ENCODE measurements at places on chromosomes 16 and 17.

GRCh38 chr17:71631483-71631882, 489.3 kb upstream of the SOX9 start:
- DNase-seq = no peak

- DNase-seq = no peak
These were observed 24.0 kb downstream of the SYCE1L start for GRCh38 chr16:77223184-77223583.

GRCh38 chr17:32281011-32281451, 15.4 kb downstream of the RHBDL3 start:
- DNase-seq = no peak

DNA sequence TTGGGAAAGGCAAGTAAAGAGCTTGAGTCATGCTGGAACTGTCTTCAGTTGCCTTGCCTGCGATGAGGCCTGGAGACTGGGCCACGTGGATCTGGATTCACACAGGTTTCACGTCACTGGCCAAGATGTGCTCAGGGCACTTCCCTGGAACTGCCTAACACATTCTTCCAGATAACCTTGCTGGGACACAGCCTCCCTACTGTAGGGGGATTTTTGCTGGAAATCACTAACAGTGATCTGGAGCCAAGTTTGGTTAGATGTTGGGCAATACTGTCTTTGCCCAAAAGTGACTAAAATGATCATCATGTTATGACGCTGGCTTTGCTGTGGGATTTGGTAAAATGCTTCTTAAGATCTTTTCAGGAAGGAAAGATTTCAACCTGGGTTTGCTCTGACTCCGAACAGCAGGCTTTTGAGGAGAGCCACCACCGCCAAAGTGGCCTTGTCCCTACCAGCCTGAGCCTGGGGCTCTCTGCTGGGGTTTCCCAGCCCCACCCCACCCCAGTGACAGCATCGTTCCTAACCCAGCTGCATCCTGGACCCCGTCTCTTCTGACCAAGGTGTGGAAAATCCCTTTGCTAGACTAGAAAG, 14.7 kb downstream of the C1QTNF1 start:
- DNase-seq = no peak

DNA sequence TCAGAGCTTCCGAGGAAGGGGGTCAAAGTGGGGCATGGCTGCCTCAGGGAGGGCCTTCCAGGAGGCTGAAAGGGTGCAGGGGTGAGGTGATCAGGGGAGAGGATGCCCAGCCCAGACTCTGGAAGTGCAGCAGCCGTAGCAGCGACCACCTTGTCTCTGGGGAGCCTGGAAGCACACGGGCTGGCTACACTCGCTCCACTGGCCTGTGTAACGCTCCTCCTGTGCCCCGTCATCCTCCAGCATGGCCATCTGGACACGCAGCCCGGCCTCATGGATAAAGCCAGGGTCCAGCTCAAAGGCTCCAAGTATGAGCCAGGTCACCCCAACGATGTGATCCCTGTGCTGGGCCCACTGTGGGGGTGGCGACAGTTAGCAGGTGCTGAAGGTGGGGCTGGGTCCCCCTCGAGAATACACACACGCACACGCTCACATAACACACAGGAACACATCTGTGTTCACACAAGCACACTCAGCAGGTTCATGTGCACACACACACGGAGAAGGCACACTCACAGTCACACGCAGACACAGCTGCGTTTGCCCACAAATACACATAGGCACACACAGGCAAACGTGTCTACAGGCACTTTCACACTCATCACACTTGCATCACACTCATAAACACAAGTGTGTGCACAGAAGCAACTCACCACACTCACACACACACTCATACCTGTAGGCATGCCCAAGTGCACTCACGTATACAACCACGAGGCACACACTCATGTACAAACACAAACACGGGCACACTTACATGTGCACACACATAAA, 19.3 kb downstream of the POLR3K start:
- no peak for DNase-seq

DNA sequence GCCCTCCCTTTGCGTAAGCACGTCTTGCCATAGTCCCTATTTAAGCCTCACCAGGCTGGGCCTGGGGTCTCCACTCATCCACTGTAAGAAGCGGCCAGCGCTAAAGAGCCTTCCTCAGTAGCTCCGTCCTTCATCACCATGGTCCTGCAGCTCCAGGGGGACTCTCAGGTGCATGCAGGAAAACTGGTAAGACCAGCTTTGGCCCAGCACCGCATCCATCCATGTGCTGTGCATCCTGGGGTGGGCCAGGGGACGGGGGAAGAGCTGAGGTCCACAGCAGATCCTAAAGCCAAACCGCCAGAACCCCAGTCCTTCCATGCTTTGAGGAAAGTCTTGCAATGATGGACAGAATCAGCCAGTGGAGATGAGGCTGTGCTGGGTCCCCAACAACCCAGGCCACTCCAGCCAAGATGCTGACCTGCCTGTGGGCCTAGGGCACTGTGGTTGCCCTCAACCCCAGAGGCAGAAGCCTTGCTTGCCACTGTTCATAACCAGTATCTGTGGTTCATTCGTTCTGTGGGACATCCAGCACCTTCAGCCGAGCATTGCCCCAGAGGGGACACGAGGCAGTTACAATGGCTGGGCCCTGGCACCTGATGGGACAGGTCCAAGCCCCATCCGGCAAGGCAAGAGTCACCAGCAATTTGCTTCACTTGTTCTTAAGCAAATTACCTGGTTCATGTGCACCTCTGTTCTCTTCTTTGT, 44.4 kb downstream of the RBFOX3 start:
- no peak for DNase-seq

DNA sequence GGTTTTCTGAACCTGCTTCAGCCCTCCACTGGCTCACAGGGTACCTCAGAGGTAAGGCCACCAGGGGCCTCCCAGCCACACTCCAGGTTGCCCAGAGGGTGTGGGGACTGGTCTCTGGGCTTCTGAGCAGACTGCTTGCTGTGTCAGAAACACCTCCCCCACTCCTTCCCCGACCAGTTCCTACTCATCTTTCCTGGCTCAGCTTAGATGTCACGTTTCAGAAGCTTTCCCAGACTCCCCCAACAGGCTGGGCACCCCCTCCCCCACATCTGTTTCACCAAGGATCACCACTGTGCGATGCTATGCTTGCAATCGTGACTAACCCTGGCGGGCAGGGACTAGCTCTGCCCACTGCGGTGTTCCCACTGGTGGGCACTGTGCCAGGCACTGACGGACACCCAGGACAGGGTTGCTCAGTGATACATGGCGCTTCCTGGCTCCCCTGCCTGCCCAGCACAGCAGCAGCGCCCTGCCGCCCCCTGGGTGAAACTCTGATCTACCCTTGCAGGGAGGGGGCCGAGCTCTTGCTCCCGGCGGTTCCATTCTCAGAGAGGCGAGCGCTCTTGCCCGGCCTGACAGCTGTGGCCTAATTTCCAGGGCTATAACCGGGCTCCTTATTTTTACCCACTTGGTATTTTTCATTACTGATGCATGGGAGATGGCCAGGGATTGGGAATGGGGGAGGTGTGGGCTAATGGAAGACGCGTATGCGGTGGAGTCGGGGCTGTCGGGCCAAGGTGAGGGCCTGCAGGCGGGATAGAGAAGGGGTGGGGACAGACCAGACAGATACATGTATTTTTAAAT, 29.4 kb upstream of the MTSS2 start:
- DNase-seq = no peak

GRCh38 chr16:78444-79150, 572 bp downstream of the MPG start:
- no peak for DNase-seq

- no peak for DNase-seq
These were observed 8.4 kb upstream of the PLK1 start for GRCh38 chr16:23670137-23670776.

DNA sequence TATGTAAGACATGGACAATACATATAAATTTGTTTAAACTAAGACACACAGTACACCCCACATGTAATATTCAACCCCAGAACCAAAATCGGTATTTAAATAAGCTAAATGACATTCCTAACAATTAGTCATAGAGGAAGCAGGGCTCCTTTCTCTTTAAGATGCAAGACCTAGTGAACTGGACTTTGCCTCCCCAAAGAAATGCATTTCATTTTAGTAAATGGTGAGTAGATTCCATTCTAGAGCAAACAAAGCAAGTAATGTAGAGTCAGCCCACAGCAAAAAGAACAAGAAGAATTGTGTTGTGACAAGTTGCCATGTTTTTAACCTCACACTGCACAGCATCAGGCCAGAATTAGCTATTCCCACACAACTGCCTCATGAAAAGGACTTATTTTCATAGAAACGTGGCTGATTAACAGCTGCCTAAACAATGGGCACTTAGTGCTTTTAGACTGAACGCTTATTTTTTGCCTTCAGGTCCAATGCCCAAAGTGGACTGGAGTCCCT, 14.4 kb downstream of the DNAJC7 start:
- DNase-seq = no peak

DNA sequence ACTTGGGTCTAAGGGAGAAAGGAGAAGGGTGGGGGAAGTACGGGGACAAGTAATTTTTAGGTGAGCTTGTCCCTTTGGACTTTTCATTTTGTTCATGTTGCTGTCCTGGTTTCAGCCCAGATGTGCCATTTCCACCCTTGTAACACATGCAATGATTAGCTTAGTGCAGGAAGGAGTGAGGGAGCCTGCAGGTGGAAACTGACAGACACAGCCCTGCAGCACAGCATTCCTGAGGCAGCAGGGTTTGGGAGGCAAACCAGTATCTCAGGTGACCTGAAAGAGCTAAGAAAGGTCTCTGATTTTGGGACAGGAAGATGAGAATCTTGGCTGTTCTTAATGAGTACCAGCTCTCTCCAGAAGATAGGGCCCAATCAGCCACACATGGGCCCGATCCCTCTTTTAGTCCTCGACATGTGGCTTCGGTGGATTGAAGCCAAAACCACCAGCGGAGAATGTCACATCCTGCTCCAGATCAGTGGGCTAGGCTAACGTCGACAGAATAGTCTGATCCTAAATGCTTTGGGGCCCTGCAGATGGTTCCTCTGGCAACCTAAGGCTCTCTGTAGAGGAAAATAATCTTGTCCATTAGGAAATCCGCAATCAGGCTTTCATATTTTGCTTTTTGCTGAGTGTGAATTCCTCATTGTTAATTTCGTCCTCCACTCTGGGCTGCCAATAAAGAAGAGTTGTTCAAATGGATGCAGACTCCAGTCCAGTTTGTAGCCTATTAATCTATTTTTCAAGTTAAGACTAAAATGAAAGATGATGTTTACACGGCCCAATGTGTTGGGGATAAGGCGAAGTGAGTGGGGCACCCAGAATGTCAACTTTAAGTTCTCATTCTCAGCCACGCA, 3.8 kb upstream of the RNF157 start:
- no peak for DNase-seq

- no peak for DNase-seq
These were observed 5.3 kb upstream of the CAVIN1 start for GRCh38 chr17:42428141-42428944.

DNA sequence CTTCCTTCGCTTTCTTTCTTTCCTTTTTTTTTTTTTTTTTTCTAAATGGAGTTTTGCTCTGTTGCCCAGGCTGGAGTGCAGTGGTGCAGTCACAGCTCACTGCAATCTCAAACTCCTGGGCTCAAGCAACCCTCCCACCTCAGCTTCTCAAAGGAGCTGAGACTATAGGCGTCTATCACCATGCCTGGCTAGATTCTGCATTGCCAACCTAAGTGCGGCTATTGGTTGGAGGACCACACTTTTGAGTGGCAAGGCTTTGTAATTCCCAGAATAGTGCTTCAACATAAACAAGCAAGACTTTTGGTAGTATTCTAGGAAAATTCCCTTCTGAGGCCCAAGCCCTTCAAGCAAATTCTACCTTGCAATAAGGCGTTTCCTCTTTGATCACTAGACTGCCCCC, 107.8 kb downstream of the YPEL2 start:
- DNase-seq = no peak

GRCh38 chr16:75289189-75289588, 37.8 kb upstream of the BCAR1 start:
- no peak for DNase-seq

DNA sequence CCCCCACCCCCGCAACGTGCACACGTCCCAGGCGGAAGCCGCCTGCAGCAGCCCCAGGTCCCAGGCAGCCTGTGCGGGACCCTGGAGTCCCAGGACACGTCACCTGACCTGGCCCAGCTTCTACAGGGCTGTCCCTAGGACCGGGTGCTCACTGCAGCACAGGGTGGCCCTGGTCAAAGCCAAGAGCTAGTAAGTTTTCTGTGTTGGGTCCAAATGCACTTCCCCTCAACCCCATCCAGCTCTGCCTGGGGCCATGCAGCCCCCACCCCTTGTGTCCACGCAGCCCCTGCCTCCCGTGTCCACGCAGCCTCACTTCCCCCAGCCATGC, 22.1 kb upstream of the PVALEF start:
- DNase-seq = no peak
